ENCODE measurements at places on chromosomes 2 and 18. TPM values are rescaled to one million over a fixed set of nuclear protein-coding genes. Genes with fewer than 3 reads are reported as not detected.
A peak's percentile ranks its signal among the peaks of the same experiment; 100 is the strongest.

Gene LOXHD1
- not detected for total RNA-seq

Gene ACSL3
- 93.1 TPM for total RNA-seq

Gene NT5DC4
- total RNA-seq = not detected

DNA sequence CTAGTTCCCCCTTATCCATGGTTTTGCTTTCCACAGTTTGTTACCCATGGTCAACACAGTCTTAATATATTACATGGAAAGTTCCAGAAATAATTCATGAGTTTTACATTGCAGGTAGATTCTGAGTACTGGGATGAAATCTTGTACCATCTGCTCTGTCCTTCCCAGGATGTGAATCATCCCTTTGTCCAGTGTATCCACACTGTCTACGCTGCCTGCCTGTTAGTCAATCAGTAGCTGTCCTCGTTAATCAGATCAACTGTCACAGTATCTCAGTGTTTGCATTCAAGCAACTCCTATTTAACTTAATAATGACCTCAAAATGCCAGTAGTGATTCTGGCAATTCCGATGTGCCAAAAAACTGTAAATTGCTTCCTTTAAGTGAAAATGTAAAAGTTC lies 76.3 kb downstream of the DYNC1I2 start:
- no peak for DNase-seq

GRCh38 chr2:116952254-116952653 lies 862.2 kb upstream of the DDX18 start:
- DNase-seq = no peak

GRCh38 chr2:198327526-198327925 lies 523.1 kb downstream of the PLCL1 start:
- no peak for DNase-seq

DNA sequence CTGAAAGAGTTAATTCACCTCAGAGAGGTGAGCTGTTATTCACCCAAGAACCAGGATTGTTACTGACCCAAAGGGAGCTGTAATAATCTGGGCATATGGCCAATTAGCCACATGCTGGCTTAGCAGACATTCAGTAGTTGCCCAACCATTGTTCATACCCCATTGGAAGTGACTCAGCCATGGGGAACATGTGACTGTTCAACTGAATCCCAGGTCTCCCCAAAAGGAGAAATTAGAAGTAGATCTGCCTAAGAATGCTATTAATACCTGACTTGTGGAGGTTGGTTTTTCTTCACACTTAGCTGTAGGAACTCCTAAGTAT lies 272.6 kb upstream of the UBE2E3 start:
- DNase-seq = peak; percentile 25

DNA sequence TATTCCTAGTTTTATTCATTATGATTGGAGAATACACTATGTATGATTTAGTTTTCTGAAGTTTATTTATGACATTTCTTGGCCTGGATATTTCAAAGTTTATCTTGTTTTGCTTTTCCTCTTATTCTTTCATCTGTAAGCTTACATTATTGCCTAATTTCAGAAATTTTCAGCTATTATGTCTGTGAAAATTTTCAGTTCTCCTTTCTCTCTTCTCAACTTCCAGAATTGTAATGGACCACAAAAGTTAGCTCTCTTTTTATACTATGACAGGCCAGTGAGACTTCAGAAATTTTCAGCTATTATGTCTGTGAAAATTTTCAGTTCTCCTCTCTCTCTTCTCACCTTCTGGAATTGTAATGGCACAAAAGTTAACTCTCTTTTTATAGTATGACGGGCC lies 97.2 kb upstream of the SCN7A start:
- no peak for DNase-seq

- DNase-seq = peak; percentile 50
Measured at GRCh38 chr2:43070030-43070429, 156.4 kb downstream of the ZFP36L2 start.

DNA sequence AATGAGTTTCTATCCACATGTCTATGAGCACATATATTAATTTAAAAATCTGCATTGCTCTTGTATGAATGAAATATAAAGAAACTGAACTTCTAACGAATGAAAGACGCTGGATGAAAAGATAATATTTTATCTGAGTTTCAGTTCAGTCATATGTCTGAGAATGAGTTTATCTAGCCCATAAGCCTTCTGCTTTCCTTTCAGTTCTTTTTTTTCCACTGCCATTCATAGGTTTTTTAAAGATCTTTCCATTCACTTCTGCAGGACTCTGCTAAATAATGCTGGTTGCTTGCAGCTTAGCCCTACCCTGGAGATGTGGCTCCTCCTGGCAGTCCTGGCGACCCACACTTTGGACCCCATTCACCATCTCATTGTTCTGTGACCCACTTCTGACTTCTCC lies 109.0 kb downstream of the BCL2 start:
- DNase-seq = no peak

DNA sequence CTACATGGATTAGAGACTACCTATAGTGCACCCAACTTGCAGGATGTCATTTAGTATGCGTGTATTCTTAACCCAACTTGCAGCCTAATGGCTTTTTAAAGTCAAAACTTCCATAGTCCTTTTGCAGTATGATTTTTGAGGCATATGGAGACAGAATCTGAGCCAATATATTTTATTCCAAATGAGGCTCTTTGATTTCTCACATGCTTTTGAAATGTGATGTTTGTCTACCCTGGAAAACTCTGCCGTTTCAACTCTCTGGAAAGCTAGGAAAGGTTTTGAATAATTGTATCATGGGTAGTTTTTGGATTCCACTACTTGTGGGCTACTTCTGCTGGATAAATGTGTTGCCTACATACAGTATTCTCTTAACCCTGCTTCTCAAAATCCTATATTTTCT lies 206.6 kb downstream of the ZNF385B start:
- no peak for DNase-seq

- no peak for DNase-seq
Measured at GRCh38 chr2:98454500-98455235, 10.0 kb downstream of the INPP4A start.

- DNase-seq = no peak
Measured at GRCh38 chr2:143255899-143256298, 126.7 kb downstream of the ARHGAP15 start.

DNA sequence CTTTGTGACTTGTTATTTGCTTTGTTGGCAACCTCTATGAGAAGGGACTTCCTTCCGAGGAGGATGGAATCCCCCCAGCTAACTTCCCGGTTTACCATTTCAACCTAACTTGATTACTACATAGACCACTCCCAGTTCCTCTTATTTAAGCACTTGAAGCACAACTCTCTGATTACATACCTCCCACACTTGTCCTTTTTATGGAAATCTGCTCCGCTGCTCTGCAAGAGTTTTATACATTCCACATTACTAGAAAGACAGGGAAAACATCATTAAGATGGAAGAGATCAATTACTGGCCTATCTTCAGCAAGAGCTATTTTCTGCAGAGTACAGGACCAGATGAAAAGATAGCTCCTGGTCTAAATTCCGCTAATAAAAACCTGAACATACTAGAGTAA lies 160.0 kb upstream of the PGAP1 start:
- no peak for DNase-seq

DNA sequence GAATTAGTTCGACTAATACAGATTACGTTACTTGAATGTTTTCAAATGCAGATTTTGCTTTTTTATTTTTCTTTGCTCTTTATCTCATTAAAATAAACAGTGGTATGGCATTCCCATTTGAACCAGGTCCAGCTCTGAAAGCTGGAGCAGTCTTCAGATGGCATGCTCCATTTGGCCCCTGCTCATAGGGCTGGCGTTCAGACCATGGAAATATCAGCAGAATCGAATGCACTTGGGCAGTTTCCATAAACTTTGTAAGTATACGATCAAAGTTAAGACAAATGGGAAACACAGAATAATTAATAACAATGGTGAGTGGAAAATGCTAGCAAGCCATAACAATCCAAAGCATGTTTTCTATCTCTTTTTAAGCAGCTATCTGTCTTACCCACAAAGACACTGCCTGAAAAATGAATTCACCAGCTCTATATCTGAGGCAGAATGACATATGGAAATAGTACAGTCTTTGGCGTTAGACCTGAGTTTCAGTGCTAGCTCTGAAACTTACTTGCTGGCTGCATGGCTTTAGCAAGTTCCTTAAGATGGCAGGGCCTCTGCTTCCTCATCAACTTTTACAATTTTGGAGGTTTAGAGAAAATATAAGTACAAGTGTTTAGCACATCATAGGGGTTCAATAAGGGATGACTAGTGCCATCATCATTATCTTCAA lies 131.6 kb downstream of the BCL2 start:
- no peak for DNase-seq

DNA sequence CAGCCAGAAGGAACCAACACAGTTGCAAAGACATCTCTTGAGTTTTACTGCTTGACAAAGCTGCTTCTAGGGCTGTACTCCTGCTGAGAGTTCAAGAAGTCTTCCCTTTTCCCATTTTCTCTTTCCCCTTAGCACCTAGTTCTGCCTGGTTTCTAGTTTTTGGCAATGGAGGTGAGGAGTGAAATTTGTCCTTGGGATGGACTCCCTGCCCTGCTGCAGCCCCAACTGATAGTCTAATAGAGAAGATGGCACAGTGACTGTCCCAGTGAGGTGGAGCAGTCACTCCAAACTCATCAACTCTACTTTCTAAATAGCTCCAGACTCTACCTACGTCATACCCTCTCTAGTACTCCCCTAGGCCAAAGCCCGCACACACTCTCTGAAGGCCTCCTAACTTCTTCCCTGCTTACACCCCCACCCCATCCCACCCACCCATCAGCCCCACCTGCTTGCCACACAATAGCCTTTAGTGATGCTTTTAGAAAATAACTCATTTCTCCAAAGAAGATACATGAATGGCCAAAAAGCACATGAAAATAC lies 164.4 kb downstream of the DDX1 start:
- no peak for DNase-seq

DNA sequence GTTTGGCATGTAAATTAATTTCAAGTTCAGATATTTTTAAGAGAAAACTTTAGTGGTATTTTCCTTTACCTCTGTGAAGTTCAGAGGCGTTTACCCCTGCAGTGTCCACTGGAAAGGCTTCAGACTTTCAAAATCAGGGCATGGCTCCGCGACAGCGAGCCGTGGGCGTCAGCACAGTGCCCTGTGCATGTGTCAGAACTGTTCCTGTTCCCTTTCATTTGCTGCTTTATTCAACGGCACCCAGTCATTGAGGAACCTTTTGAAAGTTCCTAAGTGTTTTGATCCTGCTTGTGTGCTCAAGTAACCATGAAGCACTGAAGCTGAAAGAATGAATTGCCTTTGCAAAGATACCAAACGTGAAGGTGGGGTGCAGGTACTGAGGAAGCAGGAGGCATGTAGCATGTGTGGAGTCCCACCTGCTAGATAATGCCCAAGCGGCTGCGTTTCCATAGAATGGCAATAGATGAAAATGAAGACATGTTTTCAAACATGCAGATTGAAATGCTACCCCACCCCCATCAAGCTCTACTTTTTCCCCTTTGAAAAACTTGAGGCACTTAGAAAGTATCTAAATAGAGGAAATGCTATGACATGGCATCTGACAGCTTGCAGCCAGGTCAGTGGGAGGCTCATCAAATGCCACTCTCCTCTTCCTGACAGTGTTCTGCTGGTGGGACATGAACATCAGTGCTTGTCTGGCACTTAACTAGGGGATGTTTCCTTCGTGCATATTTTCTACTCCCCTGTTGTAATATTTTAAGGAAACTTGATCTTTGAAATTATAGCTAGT lies 148.6 kb downstream of the ZNF236 start:
- DNase-seq = no peak

- DNase-seq = no peak
Measured at GRCh38 chr2:219449609-219450008, 15.0 kb downstream of the SPEG start.

Data from left colon (tissue), 2 donors.